ENCODE measurements at places on chromosomes 2 and 18. TPM values are rescaled to one million over a fixed set of nuclear protein-coding genes. Genes with fewer than 3 reads are reported as not detected.

MARCO gene
- not detected for total RNA-seq

KCNG3 gene
- total RNA-seq, result not detected

TNFRSF11A gene
- 0.08 TPM for total RNA-seq

TUBB6 gene
- total RNA-seq, result 3.1 TPM

RHOB gene
- total RNA-seq, result 21.5 TPM

MYL1 gene
- total RNA-seq, result not detected

CTIF gene
- total RNA-seq, result 3.4 TPM

CENPA gene
- total RNA-seq, result not detected

ZAP70 gene
- total RNA-seq, result 503 TPM

STAT4 gene
- 137 TPM for total RNA-seq

ACTR2 gene
- 258 TPM for total RNA-seq

RGPD4 gene
- total RNA-seq, result 0.88 TPM

RFTN2 gene
- total RNA-seq, result 0.22 TPM

CFAP210 gene
- total RNA-seq, result not detected

ALK gene
- total RNA-seq, result not detected

UPP2 gene
- total RNA-seq, result not detected

TRAF3IP1 gene
- total RNA-seq, result 8.3 TPM
